SK-N-SH treated with all-trans-retinoic acid at 6 μM for 48 hours (cell line): ENCODE measurements at places on chromosomes 16 and 17.

DNA sequence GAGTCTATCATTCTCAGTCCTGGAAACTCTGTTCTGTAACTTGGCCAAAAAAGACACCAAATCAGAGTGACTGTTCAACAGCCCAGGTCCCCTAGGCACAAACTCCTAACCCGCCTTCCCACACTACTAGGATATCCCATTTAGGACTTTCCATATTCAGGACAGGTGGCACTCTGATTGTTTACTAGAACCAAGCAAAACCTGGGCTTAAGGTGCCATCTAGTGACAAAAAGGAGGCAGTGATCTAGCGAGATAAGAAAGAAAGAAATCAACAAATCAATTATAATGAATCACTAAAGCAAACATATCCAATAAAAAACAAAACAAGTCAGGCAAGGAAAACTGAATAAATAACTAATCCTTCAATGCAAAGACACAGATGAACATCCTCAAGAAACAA, 203.9 kb downstream of the CEP112 start:
- peak; percentile 47; the same call in 2 of the 3 replicates for ATAC-seq

DNA sequence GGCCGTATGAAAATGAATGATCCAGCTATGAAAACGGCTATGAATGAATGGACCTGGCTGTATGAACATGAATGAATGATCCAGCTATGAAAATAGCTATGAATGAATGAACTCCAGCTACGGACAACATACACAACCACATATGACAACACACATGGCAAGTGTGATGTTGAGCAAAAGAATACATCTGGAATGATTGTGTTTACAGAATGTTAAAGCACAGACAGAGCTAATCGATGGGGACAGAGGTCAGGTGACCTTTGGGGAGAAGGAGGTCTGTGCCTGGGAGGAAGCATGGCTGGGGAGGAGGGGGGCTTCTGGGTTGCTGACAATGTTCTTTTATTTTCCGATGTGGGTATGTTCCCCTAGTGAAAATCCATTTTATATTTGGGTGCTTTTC, 174.0 kb upstream of the WSCD1 start:
- ATAC-seq: no peak

- no peak for ATAC-seq
These were observed 27.4 kb upstream of the ADORA2B start for GRCh38 chr17:15917438-15918027.

- no peak for ATAC-seq
These were observed 53.6 kb downstream of the LDHD start for GRCh38 chr16:75062976-75063346.

DNA sequence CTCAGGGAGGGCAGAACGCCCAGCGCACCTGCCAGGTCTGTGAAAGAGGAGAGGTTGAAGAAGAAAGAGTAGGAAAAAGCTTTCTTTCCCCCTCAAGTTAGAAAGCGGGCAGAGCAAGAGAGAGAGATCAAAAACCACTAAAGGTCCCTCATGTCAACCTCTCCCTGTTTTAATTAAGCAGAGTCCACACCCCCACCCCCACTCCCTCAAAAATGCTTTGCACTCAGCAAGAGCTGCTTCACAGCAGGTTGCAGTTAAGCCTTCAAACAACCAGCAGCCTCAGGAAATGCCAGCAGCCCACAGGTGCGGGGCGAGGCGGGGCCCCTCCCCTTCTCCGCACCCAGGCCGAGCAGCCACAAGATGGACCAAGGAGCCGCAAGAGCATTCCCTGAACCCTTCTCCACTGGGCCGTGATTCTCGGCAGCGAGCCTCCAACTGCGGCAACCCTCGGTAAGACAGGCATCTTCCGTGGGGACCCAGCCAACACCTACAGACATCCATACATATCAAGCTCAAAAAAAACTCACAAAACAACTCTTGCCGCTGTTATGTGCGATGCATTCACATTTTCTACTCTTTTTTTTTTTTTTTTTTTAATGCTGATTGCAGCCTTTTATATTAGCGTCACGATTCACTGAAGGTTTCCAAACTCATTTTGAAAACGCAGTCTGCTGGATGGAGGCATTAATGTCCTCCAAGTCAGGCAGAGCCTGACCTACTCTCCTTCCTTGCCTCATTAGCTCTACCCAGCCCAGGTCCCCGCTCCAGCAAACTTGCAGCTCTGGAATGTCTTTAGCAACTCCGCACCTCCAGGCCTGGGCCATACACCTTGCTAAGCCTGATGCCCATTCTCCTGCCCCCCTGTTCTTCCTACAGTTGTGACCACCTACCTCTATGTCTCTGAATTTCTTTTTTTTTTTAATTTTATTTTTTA, 66.1 kb downstream of the AXIN2 start:
- no peak for ATAC-seq

DNA sequence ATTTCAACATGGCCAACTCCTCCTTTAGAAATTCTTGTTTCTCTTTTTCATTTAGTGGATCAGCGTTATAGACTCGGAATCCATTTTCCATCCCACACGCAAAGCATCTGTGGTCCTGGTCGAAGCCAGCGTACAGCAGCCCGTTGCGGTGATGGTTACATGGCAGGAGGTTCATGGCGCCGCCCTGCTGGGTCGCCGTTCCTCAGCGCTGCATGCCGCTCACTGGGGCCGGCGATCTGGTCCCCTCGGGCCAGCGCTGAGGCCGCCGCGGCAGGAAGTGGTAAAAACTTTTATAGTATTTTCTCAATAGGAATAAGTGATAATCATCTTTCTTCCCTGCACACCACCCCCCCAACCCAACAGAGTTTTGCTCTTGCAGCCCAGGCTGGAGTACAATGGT, 29.9 kb upstream of the RHOT1 start:
- no peak for ATAC-seq

DNA sequence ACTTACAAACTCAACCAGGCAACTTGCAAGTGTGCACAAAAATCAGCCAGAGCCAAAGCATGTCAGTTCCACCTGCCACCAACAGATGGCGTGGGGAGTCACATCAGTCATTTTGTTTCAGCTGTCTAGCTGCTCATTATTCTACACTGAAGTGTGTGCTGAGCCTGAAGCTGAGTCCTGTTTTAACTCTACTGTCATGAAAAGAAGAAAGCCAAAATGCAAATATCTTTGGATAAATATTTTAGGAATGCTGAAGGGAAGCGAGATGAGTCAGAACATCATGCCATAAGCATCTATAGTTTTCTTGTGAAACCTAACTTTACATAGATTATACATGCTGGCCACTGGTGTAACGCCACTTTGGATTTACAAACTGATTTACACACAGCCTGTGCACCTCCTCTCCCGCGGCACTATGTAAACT, 172.6 kb downstream of the CDK5R1 start:
- peak; percentile 89 for ATAC-seq

GRCh38 chr17:41882756-41883155, 17.5 kb upstream of the KLHL11 start:
- ATAC-seq: no peak

- ATAC-seq: no peak
These were observed 96.5 kb upstream of the CRHR1 start for GRCh38 chr17:45687594-45687993.

DNA sequence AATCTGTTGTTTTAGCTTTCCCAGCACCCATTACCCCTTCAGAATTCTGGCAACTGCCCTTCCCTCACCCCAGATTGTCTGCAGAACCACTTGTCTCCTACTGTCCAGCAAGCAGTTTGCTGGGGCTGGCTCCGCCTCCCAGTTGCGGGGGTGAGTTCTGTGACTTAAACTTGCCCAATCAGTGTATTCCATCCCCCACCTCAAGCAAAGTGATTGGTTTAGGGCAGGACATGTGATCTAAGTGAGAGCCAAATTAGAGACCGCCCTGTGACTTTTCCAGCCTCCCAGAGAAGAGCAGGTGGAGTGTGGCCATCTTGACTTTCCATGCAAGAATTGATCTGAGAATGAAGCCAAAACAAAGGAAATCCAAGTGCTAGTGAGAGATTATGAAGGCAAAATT, 22.7 kb upstream of the SRCIN1 start:
- peak; percentile 61 for ATAC-seq
